GOT3 (cell line): ENCODE measurements at places on chromosomes 5 and 9.

GRCh38 chr9:75992482-75993206 lies 102.2 kb downstream of the PCSK5 start:
- DNase-seq = no peak

- DNase-seq = peak; percentile 49
These were observed at the start of gene PCDHB2 for GRCh38 chr5:141094481-141095262. TSS of gene PCDHB2 (plus strand) at chr5:141094615. CDS start at chr5:141094791, 176 bp downstream.

- DNase-seq = no peak
These were observed 136.1 kb upstream of the ELAVL2 start for GRCh38 chr9:23962101-23962500.

DNA sequence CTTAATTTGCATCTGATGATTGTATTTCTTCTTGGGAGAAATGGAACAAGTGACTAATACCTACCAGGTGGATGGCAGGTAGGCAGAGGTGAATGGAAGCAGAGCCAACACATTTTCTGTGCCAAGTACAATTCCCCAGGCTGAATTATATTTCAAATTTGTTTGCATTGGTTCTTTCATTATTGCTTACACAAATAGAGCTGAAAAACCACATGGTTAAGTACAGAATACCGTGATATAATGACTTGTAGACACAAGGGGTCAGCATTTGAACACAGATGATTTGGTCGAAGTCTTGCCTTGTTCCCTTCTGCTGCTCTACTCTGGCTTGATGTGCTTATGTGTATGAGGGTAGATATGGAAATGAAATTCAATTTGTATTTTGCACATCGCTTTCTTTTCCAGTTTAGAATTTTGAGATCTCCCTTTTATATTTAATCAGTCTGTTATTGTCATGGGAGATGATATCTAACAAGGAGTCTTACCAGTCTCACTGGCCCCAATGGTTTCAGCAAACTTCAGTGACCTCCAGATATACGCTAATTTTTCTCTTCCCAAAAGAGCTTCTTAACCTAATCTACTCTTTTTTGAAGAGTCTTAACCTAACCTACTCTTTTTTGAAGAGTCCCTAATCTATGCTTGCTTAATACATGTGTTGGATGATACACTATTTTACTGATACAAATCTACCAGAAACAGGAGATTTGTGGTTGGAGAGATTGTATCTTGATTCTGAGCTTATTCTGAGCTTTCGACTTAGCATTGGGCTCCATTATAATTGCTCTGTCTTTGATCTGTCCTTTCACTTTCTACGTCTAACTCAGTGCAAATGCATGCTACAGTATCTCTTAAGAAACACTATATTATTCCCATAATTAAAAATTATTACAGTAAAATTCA lies 88.1 kb downstream of the PCSK1 start:
- DNase-seq = no peak

- DNase-seq = no peak
These were observed 110.3 kb upstream of the TBC1D2 start for GRCh38 chr9:98365781-98366180.

DNA sequence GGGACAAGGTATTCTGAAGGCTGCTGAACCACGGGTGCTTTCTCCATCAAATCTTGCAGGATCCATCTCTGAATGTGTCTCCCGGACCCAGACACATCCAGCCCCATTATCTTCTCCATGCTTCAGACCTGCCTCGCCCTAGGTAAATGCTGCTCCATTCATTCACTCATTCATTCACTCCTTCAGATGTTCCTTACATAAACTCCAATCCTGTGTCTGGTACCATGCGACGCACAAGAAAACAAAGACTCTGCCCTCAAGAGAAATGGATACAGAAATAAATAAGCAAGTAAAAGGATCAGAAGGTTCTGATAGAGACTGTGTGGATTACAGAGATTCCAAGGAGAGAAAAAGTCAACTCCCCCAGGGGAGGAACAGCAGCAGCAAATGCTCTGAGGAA lies 7.9 kb upstream of the PSMB7 start:
- DNase-seq = no peak

- DNase-seq = no peak
These were observed 35.2 kb upstream of the IRX4 start for GRCh38 chr5:1917830-1918487.

GRCh38 chr5:178425621-178426068 lies 164.5 kb downstream of the COL23A1 start:
- no peak for DNase-seq

DNA sequence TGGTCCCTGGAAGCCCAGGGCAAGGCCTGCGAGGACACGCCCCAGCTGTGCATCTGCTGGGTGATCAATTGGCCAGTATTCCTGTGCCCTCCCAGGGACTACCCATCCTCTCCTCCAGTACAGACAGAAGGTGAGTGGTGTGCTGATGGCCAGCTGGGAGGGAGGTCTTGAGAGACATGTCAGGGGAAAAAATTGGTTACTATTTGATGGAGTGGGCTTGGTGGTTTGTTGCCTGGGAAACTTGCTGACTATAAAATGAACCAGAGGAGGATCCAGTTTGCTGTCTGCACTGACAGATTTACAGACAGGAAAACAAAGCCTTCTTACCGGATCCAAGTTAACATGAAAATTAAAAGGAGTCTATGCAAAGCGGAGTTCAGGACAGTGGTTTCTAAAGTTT lies 40.3 kb downstream of the MAP1B start:
- no peak for DNase-seq

- DNase-seq = peak; percentile 21
These were observed at the start of gene MTAP for GRCh38 chr9:21802418-21803000. TSS of gene MTAP (plus strand) at chr9:21802636. CDS start at chr9:21802749, 113 bp downstream.

- DNase-seq = no peak
These were observed 81.4 kb downstream of the TTC39B start for GRCh38 chr9:15225564-15226126.

DNA sequence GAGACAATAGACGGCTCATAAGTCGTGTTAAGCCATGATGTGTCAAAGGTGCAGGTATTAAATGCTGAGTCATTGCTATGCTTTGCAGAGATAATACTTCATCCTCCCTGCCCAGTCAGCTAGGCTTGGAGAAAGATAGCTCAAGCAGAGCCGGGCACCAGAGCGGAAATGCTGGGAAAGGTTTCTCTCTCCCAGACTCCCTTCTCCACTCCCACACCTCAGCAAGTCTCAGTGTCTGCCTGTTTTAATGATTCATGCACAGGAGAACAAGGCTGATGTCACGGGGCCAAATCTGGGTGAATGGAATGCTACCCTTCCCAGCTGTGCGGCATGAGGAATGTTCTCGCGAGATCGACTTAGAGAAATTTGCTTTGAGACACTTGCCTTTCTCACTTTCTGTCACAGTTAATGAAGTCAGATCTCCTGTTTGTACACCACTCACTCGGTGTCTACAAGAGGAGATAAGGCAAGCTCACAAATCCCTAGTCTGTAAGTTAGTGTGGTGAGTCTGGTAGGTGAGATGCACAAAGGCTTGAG lies 204.4 kb downstream of the EFNA5 start:
- no peak for DNase-seq

DNA sequence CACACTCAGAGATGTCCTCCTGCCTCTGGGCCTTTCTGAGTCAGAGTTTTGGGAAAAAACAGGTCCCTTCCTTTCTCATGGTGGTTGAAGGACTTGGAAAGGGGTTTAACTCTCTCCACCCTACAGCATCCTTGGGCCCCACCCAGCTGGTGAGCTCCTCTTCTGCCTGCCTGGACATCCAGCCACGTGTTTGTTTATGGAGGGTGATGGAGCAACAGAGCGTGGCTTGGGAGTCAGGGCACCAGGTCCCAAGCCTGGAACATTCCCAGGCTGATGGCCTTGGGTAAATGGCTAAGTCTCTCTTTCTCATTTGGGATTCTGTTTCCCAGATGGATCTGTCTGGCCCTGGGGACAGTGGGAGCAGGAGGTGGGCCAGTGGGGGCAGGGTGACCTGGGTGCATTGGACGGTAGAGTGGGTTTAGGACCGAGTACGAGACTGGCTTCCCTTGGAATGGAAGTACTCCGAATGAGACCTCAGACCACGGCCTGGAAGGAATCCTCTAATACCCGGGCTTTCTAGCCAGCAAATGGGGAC lies 141.1 kb upstream of the IRX2 start:
- no peak for DNase-seq

GRCh38 chr9:31615966-31616365 lies 768.5 kb upstream of the ACO1 start:
- DNase-seq = no peak

GRCh38 chr9:81550207-81550583 lies 139.2 kb downstream of the TLE1 start:
- no peak for DNase-seq

DNA sequence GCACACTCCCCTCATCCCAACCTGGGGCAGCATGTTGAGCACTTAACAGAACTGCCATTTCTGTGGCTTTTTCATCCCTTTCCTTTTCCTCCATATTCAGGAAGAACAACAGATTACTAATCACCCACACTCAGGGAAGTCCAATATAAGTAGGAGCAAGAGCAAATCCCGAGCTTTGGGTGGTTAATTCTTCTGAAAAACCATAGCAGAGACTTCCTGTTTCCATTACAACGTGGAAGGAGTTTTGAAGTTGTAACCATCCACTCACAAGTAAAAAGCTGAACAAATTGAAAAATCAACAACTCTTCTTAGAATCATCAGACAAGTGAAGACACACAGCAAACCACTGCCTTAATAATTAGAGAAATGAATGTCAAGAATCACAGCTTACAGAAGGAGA lies 8.2 kb downstream of the CTSL start:
- no peak for DNase-seq

- no peak for DNase-seq
These were observed 95.5 kb upstream of the PHYKPL start for GRCh38 chr5:178327931-178328711.

- no peak for DNase-seq
These were observed 4.6 kb downstream of the SNX2 start for GRCh38 chr5:122779451-122779850.

DNA sequence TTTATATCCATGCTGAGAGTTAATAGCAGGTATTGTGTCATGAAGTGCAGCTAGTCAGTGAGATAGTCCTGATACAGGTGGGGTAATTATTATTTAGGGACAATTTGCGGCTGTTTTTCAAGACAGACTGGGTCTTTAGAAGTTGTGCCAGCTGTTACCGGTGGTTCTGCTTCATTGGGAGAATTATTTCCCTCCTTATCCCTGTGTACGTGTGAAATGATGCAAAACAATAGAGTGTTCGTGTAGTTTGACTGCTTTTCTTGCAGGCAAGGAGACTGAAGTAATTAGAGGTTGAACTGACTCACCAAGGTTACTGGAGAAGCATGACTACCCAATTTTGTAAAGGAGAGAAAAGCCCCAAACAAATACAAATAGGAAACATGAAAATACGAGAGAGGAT lies 101.7 kb downstream of the ARRDC3 start:
- no peak for DNase-seq

- no peak for DNase-seq
These were observed 446.4 kb downstream of the ISL1 start for GRCh38 chr5:51829691-51830090.

DNA sequence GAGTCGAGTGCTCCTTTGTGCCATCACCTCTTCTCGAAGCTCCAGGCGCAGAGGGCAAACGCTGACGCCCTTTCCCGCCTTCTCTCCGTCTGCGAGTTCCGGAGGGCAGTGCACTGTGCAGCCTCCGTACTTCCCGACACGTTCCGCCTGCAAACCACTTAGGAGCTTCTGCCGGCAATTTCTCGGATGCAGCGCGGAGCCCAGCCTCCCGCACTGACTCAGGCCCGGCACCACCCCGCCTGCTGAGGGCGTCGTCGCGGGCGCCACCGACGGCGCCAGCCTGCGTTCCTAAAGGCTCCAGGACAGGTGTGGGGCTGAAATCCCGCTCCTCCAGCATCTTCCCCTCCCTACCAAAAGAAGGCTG lies 9.3 kb upstream of the TRIM36 start:
- DNase-seq = no peak

- no peak for DNase-seq
These were observed 134.6 kb upstream of the HMHB1 start for GRCh38 chr5:143677403-143677802.

DNA sequence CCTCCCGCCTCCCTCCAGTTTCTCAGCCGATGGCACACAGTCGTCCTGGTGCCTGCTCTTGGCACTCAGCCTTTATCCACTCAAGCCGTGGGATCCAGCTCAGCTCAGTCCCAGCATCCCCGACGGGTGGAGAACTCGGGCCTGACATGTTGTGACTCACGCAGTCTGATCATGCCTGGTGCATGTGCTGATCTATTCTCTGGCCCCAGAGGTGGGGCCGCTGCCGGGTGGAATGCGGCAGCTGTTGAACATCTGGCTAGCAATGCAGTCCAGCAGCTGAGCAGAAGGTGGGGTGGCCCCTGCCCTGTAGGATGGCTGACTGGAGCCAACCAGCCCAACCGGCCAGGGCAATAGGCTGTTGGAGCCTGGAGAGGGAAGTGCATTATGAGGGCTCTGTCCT lies 1.7 kb upstream of the AIF1L start:
- no peak for DNase-seq

DNA sequence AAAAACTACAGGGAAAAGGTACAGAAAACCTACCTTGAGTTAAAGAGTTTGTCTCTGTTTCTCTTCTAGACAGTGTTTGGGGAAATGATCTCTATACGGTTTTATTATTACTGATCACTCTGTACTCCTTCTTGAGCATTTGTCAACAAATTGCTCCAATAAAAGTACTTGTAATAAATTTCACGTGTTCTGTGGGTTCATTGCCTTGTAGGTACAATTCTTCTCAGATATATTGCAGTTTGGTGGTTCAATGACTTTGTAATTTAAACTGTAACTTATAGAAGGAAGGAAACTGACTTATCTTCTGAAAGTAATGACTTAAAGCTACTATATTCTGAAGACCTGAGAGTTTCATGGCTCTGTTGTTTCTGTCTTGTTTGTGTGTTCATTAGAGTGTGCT lies 319.9 kb upstream of the PCSK5 start:
- no peak for DNase-seq

DNA sequence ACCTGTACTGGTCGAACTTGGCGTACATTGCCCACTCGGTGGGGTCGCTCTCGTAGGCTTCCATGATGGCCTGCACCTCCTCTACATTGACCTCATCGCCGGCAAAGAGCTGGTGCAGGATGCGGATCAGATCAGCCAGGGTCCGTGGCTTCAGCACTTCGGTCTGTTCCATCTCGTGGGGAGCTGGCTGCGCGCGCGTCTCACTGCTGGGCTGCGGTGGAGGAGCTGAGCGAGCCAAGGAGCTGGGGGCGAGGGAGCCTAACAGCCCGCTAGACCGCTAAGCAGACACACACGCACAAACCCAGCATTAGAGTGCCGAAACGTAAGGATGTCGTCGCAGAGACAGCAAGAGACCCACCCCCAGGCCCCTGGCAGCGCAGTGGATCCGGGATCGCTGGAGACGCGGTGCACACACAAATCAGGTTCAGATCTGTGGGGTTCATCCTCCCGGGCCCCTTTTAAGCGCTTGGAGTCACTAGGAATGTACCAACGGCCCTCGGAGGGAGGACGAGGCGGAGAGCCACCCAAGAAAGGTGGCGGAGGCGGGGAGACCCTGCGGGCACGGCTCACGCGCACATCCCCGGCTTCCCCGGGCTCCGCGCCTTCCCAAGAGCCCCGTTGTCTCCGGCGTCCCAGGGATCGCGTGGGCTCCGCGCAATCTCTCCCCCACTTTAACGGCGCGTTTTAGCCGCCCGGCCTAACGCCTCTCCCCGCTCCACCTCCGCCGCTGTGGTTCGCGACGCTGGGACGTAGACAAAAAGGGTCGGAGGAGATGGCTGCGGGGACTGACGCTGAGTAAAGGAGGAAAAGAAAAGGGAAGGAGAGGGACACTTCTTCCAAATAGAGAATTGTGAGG lies at the start of gene CDO1:
Gene CDO1, minus strand, starts transcription at position 434 of the 856 bp plus-strand sequence. Its CDS starts 262 bp downstream, at position 172.
- no peak for DNase-seq
